A549 (cell line): ENCODE measurements at places on chromosomes 1 and 21. TPM values are rescaled to one million over a fixed set of nuclear protein-coding genes. Genes with fewer than 3 reads are reported as not detected.

GRCh38 chr1:37473431-37474045, 842 bp upstream of the ZC3H12A start:
- no peak for DNase-seq

SHCBP1L gene
- not detected in 3 replicates for polyA plus RNA-seq

CTH gene
- polyA plus RNA-seq, result 2.3 to 3.8 TPM (median 3.7 TPM) in 3 replicates

DNA sequence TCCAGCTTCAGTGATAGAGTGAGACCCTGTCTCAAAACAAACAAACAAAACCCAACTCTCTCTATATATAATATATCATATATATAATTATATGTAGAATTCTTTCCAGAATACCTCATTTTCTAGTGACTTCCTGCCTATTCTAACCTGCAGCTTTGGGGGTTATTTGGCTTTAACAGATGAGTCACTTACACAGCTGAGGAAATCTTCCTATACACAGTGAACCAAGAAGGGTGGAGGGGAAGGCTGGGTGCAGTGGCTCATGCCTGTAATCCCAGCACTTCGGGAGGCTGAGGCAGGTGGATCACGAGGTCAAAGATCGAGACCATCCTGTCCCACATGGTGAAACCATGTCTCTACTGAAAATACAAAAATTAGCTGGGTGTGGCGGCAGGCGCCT, 9.2 kb downstream of the RAB29 start:
- no peak for DNase-seq

CTNNBIP1 gene
- polyA plus RNA-seq, result 4.9 to 5.6 TPM (median 5.1 TPM) in 3 replicates

GRCh38 chr1:28037206-28037605, 51.2 kb downstream of the EYA3 start:
- DNase-seq, result no peak

DNA sequence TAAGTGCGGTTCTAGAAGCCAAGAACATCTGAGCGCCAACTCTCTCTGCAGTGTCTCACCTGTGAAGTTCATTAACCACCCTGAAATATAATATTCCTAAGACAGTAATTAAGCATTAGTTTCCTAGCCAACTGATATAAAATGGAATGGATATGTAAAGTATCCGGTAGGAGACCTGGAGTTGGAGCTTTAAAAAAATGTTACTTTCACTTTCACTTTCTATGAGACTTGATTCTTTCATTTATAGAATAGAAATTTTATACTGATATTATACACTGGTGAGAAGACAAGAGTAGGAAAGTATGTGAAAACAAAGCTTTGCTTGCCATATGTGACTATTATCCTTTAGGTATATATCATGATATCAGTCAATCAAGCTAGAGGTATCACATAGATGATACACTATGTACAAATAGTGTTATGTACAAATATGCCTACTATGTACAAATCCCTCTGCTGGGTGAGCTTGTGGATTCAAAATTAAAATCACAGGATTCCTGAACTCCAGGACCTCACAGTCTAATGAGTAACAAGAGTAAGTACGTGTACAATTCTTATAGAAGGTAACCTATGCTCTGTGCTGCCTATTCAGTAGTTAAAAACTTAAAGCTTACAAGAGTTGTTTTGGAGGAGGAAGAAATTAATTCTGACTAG, 934.2 kb downstream of the TTLL7 start:
- DNase-seq, result no peak

GRCh38 chr1:193905288-193906085, 719.1 kb upstream of the B3GALT2 start:
- DNase-seq, result peak; percentile 10

GRCh38 chr1:214850432-214851050, 232.0 kb upstream of the KCNK2 start:
- DNase-seq, result no peak

DNA sequence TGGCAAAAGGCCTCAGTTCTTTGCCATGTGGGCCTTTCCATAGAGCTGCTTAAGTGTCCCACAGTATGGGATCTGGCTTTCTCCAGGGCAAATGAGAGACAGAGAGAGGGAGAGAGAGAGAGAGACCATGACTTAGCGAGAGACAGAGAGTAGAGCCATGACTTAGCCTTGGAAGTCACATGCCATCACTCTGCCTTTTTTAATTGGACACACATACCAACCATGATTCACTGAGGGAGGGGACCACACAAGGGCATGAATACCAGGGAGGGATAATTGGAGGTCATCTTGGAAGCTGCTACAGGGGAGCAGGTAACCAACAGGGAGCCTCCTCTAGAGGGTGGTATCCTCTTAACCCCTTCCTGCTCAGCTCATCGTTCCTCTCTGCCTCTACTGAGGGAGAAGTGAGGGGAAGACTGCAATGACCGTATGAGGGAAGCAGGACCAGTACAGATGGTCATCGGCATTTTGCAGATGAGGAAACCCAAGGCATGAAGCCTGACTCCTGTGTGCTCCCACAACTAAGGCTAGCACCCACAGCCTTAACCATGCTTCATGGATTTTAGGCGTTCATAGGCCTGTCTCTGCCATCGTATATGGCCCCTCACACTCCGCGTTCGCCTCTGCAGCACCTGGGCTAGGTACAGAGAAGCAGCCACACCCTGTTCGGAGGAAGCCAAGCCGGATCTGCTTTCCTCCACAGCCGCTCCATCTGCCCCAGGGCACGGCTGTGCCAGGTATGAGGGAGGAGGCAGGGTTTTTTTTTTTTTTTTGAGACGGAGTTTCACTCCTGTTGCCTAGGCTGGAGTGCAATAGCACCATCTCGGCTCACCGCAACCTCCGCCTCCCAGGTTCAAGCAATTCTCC, 38.6 kb downstream of the MEF2D start:
- no peak for DNase-seq

DNA sequence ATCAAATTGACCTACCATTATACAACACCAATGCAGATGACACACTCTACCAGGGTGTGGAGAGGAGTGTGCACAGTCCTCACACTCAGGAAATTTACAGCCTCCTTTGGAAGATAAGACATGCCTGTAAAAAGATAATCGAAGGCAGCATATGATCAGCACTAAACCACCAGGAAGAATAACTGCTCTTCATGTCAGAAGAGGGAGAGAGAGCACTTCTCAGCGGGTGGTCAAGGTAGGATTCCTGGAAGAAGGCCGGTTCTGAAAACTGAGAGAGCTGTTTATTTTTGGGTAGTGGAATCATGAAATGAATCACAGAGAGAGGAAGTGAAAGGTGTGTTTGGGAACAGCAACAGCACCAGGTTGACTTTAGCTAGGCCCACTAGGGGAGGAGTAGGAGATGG, 14.0 kb upstream of the ZNF697 start:
- no peak for DNase-seq

- peak; percentile 67 for DNase-seq
These were observed 78.7 kb downstream of the PBX1 start for GRCh38 chr1:164637461-164638375.

DNA sequence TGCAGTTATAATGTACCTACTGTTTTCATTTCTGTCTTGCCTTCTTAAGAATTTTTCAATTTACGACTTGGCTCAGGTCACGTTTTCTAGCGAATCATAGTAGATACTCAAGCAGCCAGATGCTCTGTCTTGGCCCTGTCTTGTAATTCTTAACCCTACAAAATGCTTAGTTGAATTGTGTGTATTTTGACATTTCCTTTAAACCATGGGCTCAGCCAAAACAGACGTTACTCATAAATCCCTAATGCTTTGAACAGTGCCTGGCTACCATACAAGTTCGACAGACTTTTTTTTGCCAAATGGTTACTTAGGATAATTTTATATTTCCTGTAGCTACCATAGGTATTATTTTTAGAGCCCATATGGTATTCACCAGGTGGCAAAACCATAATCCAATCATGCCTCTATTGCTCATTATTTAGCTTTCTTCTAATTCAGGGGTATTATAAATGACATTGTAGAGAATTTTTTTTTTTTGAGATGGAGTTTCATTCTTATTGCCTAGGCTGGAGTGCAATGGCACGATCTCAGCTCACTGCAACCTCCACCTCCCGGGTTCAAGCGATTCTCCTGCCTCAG, 54.3 kb downstream of the KCNK1 start:
- no peak for DNase-seq

GRCh38 chr1:27569506-27570291, 34.2 kb downstream of the AHDC1 start:
- no peak for DNase-seq

DNA sequence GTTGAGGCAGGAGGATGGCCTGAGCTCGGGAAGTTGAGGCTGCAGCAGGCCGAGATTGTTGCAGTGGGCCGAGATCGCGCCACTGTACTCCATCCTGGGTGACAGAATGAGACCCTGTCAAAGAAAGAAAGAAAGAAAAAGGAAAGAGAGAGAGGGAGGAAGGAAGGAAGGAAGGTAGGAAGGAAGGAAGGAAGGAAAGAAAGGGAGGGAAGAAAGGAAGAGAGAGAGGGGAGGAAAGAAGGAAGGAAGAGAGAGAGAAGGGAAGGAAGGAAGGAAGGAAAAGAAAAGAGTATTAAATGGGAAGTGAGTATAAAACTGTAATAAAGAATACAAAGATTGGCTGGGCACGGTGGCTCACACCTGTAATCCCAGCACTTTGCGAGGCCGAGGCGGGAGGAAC, 18.4 kb upstream of the ABL2 start:
- no peak for DNase-seq

DNA sequence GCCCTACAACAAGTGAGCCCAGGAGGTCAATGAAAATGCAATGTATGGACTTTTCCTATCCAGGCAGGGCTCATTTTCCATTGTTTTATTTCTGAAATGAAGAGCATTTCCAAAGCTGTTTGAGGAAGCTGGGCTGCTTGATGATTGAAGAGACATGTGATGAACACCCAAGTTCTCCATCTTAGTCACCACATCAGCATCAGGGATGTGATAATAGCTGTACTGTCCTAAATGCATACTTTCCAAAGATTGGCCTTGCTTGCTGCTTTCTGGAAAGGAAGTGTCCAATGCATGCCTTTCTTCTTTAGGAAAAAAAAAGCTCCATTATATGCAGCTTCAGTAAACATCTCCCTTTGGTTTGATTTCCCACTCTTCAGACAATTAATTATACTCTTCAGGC, 425.9 kb upstream of the RUNX1 start:
- no peak for DNase-seq

OR2L8 gene
- polyA plus RNA-seq, result not detected in 3 replicates

DNA sequence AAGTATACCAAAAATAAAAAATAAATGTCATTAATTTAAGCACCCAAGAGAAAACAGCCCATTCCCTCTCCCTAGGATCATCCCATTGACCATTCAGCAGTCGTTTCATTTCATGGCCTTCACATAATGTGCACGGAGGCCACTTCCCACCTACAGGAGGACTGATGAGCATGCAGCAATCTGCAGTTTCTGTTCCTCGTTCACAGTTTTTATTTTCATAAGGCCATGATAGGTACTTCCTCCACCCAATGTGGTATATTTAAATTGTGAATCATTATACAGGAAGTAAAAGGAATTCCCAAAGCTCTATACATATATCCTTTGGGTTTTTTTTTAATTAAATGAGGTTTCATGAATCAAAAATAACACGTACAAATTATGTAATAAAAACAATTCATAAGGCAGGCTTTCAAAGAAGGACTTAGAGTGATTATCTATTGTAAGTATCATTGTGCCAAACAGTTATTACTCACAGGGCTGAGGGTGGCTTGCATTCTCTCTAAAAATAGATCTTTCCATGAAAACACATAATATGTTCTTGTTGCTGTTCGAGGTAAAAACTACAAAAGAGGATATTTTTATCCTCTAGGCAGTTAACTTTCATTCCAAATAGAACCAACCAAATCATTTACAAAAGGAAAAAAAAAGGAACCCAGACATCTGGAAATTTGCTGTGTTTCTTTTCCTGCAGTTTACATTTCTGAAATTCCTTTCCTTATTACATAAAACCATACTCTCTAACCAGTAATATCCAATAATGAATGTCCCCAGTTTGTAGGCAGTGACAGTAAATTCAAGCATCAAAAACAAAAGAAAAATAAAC, 27.5 kb upstream of the SLC44A3 start:
- DNase-seq, result no peak

- no peak for DNase-seq
These were observed 5.0 kb upstream of the SLC35A3 start for GRCh38 chr1:99964806-99965205.

- peak; percentile 67 for DNase-seq
These were observed 42.5 kb upstream of the DISC1 start for GRCh38 chr1:231584117-231584516.

DNA sequence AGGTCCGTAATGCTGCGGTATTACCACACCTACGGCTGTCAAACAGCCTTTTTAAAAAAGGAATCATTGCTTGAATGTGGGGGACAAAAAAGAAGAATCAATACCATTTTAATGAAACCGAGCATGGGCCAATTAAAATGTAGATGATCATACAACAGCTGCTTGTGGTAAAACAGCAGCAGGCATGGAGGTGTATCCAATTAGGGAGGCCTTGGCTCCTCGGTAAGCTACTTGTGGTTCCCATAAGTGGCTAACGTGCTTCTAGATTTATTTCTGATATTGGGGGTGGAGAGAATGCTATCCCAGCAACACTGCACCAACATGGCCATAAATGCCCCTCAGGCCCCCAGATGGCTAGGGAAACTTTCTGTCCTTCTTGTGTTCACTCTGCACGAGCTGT, 1.8 kb downstream of the PTPN14 start:
- no peak for DNase-seq
